Activated CD4-positive, alpha-beta T cell treated with anti-CD3 and anti-CD28 coated beads, Interleukin-2, amount 50 U/mL, for 1 hour (primary cell): ENCODE measurements at places on chromosomes 2 and 18.

DNA sequence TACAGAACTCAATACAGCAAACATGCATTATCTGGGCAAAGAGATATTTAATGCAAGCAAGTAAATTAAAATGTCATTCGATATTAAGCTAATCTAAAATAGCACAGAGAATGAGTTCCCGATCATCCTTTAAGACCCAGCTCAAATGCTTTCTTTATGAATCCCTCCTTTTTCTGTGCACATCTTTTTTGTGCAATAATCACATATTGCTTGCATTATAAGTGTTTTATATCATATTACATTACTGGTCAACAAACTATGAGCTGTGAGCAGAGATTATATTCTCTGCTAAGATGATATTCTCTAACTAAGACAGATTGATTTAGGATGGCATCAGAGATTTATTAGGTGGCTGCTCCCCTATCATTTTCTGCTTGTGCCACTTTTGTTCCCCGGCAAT is 146.1 kb downstream of the ERBB4 start:
- no peak for DNase-seq

DNA sequence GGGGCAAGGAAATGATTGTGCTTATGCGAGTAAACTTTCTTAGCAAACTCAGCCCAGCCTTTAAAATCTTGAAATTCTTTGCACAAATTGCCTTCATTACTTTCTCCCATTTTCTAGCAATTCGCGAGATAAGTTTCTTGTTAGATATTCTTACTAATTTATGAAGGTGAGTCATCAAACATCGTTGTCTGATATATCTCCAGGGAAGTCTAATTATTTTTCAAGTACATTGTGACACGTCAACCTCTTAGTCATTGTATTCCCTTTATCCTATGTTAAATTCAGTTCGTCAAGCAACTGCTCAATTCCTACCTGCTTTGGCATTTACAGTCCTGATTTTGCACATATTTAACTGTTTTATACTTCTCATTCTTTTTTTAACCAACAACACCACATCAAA is 854.5 kb upstream of the CRIM1 start:
- no peak for DNase-seq

- no peak for DNase-seq
Observed at GRCh38 chr18:54888933-54889332, 60.7 kb downstream of the RAB27B start.

DNA sequence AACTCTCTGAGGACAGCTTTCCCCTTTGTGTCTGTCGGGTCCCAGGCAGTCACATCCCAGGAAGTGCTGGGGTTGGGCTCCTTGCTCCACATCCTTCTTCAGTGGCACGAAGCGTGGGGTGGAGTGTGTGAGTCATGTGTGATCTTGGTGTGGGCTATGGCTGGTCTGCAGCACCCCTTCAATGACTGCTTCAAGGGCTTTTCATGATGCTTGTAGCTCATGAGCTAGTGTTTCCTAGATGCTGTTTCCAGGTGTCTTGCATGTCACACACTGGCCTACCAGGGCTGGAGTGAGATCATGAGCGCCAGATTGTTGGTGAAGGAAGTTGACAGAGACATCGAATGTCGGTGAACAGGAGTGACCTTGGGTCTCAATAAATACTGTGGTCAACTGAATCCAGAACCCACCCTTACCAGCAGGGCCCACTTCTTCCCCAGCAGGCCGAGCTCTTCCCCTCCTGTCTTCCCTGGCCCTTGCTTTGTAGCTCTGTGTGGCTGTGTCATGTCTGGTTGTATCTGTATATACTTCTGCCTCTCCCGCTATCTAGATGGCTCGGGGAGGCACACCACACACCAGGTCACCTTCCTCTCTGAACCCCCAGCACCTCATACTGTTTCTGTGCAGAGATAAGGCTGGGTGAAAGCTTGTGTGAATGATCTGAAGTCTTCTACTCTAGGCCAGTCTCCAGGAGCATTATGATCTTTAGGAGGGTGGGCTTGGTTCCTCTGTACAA is 3.8 kb downstream of the C2orf92 start:
- DNase-seq = no peak

DNA sequence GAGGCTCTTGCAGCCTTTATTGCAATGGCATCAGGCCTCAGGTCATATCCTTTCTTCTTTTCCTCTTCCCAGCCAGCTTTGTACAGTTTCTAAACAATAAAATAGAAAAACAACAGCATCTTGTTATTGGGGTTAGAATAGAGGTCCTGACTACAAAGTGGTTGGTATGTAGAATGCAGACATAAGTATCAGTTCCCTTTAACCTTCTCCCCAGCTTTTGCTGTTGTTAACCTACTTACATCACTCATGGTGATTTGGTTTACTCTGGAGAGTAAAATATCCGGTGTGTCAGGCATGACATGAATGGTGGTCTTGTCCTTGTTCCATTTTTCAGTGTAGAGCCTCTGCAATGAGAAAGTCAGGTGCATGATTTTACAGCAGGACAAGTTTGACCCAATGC is 69.8 kb downstream of the NEB start:
- DNase-seq = no peak

DNA sequence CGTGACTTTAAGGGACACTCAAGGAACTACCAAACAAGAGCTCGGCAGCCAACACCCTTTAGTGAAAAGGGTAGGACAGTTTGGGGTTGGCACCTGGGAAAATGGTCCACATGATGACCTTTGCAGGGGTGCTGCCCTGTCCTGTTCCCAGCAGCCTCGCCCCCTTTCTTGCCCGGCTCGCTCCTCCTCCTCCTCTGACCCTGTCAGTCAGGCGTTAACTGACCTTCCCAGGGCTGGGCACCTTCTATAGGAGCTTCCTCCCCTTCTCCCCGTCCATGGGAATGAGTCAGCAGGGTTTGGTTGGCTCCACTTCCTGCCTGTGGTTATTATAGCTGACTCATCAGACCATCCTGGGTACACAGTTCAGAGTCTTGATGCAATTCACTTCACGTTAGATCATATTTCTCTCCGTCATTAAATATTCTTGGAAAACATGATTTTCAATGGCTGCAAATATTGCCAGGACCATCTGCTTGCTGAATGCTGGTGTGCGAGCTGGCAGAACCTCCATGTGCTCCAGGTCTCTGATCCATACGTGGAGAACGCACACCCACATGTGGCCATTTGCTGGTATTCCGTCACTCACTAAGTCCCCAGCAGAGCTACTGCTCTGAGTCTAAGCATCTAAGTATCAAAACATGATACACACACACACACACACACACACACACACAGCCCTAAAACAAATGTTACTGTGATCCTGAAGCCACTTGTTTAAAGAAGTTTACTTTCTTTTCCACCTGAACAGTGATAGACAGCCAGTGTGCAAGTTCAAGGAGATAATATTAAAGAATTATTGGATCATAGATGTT is 185.0 kb downstream of the ANAPC1 start:
- DNase-seq = peak; percentile 4

GRCh38 chr18:56028514-56028913 is 440.5 kb upstream of the TCF4 start:
- DNase-seq = no peak

- no peak for DNase-seq
Observed at GRCh38 chr2:233076749-233077148, 16.6 kb downstream of the INPP5D start.

- no peak for DNase-seq
Observed at GRCh38 chr2:104406261-104406726, 447.6 kb upstream of the POU3F3 start.
